ENCODE measurements at places on chromosomes 7 and 10. TPM values are rescaled to one million over a fixed set of nuclear protein-coding genes. Genes with fewer than 3 reads are reported as not detected.
A peak's percentile ranks its signal among the peaks of the same experiment; 100 is the strongest.

DNA sequence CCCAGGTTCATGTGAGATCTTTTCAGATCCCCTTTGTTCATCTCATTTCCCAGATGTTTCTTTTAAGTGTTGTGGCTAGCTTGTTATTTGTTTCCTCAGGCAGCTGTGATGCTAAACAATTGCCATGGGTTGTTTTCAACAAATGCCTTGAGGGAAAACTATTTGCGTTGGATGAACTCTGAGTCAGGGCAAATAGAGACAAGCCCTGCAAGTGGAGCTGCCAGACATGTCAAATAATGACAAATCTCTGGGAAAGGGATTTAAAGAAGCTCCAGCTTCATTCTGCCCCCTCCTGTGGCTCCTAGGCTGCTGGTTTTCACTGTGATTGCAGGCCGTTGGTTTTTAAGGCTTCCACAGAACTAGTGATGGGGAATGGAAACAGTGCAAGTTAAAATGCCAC is 272.4 kb upstream of the SP8 start:
- no peak for DNase-seq

DNA sequence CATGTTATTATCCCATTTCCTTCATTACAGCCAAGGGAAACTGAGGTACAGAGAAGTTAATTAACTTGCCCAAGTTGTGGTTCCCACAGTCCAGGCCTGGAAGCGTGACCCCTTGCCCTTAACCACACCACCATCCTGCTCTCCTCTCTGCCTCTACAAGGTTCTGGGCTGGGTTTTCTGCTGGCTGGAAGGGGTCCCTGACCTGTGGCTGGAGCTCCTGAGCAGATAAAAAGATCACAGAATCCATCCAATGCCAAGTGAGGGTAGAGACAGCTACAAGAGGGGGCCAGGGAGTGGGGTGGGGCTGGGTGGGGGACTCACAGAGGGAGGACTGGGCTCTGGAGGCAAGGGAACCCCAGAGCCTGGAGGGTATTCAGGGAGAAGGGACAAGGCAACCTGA is 9.7 kb downstream of the ASB10 start:
- DNase-seq: no peak

- DNase-seq: no peak
Measured at GRCh38 chr10:75649466-75649865, 218.0 kb downstream of the LRMDA start.

DNA sequence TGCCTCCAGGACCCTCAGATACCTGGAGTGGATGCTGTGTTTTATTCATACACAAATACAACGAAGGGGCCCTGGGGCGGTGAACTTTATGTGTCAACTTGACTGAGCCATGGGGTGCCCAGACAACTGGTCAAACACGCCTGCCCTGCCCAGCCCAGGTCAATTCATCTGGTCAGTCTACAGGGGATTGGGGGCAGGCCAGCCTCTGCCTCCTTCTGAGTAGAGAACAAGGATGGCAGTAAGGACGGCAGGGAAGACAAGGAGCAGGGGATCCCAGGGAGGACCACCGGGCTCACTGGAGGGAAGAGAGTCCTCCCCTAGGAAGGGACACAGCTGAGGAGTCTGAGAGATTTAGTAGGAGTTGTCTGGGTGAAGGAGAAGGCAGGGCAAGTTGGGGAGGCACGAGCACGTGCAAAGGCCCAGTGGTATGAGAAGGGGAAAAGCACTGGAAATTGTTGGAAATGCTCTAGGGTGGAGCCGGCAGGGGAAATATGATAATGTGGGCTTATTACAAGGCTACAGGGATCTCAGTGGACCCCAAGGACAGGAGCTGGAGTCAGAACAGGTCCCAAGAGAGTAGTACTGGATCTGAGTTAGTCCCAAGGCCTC is 63.4 kb downstream of the MYL10 start:
- no peak for DNase-seq

- no peak for DNase-seq
Measured at GRCh38 chr10:43352951-43353350, 18.5 kb upstream of the FXYD4 start.

DNA sequence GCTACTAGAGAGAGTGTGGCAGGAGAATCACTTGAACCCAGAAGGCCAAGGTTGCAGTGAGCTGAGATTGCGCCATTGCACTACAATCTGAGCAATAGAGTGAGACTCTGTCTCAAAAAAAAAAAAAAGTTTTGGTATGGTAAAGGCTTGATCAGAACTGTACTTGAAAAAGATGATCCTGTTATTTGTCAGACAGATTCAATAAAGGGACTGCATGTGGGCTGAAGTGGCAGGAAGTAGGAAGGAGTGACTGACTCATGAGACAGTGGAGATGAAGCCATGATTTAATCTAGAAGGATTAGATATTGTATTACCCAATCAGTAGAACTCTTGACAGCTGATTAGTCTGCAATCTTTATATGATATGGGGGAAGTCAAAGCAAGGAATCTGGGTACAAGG is 2.7 kb upstream of the TMEM254 start:
- no peak for DNase-seq

DNA sequence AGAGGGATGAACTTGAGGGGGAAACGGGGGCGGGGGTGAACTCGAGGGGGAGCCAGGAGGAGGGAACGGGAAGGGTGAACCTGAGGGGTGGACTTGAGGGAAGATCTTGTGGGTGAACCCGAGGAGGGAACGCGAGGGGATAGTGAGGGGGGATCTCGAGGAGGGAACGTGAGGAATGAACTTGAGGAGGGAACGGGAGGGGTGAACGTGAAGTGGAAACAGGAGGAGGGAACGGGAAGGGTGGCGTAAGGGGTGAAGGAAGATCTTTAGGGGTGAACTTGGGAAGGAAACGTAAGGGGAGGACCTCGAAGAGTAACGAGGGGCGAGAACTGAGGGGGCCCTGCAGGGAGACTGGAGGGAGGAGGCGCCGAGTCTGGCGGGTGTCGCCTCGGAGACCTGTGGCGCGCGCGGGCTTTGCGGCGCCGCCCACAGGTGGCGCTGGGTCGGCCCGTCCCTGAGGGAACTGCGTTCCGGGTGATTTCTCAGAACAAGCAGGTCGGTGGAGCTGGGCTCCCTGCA is 651 bp downstream of the MYO3A start:
- DNase-seq: no peak

DNA sequence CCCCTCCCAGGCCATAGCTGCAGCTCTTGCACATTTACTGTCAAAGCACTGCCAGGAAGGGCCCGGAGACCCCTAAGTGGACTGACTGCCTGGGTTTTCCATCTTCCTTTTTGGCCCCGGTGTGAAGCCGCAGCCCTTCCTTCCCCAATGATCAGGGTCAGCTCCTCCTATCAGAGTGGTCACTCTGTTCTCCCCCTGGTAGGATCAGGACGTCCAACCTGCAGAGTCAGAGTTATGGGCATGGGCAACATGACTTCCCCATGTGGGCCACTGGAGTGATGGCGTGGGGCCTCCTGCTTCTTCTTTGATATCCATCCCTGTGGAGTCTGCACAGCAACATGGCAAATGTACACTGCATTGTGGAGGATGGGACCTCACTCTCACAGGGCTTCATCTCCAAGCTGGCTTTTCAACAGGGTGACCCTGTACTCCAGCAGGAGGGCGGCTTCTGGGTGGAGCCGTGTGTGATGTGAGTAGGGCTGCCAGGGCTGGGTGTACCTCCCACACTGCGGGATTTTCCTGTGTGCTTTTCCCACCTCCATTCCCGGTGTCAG is 6.4 kb upstream of the RAMP3 start:
- DNase-seq: no peak

GRCh38 chr7:29194206-29194593 is 375 bp upstream of the CHN2 start:
- DNase-seq: no peak

DNA sequence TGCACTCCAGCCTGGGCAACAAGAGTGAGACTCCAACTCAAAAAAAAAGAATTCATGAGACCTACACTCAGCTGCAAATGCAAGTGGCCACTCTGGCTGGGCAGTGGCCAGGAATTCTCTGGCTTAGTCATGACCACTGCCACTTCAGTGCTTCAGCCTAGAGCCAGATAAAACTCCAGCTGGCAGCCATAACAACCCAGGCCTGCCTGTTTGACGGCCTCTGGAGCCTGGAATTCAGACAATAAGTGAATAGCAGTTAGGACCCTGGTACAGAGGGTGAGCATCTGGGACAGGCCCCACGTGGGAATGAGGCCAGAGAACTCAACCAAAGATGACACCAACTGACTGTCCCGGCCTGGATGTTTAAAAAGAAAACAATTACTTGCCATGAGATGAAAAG is 18.9 kb downstream of the RCC1L start:
- DNase-seq: peak; percentile 82

DNA sequence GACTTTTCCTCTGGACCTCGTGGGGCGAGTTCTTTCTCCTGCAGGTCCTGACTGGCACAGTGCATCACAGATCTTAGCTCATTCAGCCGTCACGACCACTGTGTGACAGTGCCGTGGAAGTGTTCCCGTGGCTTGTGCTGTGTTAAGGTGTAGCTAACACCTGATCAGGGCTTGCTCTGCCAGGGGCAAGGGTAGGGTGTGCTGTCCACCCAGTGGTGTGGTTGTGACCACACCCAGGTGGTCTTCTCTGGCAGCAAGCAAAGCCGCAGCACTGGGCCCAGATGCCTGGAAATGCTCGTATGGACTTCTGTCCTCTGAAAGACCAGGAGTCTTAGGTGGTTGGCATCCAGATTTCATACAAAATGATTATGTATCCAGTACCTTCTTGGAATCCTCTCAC is 86.2 kb downstream of the GLRX3 start:
- DNase-seq: no peak

DNA sequence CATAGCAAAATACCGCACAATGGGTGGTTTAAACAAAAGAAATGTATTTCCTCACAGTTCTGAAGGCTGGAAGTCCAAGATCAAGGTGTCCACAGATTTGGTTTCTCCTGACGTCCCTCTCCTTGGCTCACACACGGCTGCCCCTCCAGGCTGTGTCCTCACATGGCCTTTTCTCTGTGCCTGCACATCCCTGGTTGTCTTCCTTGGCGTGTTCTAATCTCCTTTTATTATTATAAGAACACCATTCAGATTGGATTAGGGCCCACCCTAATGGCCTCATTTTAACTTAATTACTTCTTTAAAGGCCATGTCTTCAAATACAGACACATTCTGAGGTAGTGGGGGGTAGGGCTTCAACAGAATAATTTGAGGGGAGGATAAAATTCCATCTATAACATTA is 87.9 kb downstream of the FZD1 start:
- no peak for DNase-seq

DNA sequence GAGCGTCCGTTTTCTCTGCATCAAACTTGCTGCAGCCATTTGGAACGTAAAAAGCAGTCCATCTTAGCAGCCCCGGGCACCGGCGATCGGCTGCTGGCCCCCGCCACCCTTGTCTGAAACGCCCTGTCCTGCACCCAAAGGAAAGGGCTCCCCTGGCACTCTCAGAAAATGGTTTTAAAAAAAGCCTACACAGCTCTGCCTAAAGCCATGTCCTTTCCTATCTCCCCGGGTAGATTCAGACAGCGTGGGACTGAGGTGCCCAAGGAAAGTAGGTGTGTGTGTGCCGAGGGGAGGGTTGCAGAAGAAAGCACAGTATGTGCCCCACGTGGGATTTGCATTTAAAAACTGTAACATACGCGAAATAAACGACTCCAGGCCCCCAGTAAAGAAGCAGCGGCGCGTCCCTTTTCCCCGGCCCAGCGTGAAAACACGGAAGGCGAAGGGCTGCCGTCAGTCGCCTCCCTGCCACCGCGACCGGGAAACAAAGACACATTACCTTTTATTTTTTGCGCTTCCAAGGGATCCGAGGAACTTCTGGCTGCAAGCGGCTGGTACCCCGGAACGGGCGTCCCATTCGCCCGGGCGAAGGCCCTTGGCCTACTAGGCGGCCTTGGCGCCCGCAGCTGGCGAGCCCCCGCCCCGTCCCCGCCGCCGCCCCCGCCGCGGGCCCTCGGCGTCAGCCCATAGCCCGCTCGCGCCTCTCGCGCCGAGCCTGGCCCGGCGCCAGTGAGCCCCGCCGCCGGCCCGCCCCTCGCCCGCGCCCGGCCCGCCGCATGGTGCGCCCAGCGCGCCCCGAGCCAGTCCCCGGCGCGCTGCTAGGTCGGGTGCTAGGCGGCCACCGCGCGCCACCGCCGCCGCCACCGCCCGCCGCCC is 304.6 kb downstream of the PRPF18 start:
- DNase-seq: peak; percentile 27

DNA sequence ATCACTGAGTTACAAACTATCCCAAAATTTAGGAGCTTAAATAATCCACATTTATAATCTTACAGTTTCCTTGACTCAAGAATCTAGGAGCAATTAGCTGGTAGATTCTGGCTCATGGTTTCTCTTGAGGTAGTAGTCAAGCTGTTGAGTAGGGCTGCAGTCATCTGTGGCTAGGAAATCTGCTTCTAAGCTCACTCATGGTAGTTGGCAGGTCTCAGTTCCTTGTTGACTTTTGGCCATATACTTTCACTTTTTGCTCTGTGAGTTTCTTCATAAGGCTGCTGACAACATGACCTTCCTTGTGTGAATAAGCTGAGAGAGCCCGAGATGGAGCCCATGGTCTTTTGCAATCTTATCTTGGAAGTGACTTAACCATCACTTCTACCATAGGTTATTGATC is 10.8 kb upstream of the ETV1 start:
- no peak for DNase-seq

Gene SLC26A5
- not detected for total RNA-seq

Gene IMMP2L
- 7.1 TPM for total RNA-seq

Gene FAM241B
- not detected for total RNA-seq

DNA sequence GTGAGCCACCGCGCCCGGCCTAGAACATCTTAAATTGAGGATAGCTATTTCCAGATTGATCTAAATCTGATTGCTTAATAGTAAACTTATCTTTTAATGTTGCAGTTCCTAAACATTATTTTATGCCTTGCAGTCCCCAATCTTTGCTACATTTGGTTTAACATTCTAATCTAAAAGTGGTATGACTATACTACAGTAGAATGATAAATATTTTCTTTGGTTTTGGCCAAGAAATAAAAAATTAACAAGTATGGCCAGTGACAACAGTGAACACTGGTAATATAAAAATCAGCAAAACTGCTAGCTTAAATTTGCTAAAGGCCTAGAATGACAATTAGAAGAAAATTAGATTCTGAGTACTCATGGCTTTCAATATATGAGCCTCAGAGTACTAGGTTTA is 73.5 kb downstream of the CDK6 start:
- DNase-seq: no peak

Gene HHEX
- 1.3 TPM for total RNA-seq

Gene STAG3
- under 0.01 TPM for total RNA-seq

Data from fibroblast of villous mesenchyme (primary cell).